PC-9 (cell line): ENCODE measurements at places on chromosomes 2 and 18. TPM values are rescaled to one million over a fixed set of nuclear protein-coding genes. Genes with fewer than 3 reads are reported as not detected.

The SERPINB4 gene
- not detected in 2 replicates for total RNA-seq

- no peak for DNase-seq
These were observed 280.9 kb downstream of the ZNF385B start for GRCh38 chr2:179580378-179581146.

GRCh38 chr2:151343073-151343472, 14.3 kb upstream of the TNFAIP6 start:
- DNase-seq, result no peak

DNA sequence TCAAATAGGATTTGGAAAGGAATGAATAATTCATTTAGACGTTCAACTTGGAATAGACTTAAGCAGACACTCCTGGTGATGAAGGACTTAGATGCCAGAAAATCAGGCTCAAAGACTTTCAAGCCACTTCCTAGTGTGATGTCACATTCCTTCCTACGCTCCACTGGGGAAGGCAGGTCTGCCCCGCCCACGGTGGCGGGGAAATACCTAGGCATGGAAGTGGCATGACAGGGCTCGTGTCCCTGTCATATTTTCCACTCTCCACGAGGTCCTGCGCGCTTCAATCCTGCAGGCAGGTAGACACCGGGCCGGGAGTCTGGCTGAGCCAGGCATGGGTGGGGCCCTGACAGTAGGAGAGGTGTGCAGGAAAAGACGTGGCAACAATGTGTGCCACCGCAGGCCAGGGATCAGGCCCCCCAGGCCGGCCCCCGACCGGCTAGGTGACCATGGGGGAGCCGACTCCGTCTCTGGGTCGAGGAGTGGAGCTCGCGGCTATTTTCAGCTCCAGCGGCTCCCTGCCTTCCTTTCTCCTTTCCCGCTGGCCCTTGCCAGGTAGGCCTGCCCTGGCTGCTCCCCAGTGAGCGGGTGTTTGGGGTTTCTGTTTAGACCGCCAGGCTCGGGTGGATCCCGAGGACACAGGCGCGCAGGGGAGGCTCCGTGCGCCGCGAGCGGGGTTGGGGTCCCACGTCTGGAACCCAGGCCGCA, at the start of gene IL1RL2:
Gene IL1RL2, plus strand, starts transcription at position 233 of the 705 bp plus-strand sequence. CDS start 845 bp downstream, outside the sequence.
- no peak for DNase-seq

- DNase-seq, result peak; percentile 20
These were observed 9.7 kb downstream of the FAM98A start for GRCh38 chr2:33589444-33589843.

DNA sequence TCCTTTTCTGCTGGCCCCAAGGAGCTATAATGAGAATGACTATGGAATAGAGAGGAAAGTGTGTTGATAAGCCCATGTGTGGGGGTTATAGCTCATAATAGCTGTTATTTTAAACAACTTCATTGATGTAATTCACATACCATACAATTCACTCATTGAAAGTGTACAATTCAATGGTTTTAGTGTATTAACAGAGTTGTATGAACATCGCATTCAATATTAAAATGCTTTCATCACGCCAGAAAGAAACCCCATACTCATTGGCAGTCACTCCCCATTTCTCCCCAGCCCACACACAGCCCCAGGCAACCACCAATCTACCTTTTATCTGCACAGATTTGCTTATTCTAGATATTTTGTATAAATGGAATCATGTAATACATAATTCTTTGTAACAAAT, 139.6 kb upstream of the CYP1B1 start:
- DNase-seq, result no peak
